AML-193 (cell line): ENCODE measurements at places on chromosomes 2 and 18.

DNA sequence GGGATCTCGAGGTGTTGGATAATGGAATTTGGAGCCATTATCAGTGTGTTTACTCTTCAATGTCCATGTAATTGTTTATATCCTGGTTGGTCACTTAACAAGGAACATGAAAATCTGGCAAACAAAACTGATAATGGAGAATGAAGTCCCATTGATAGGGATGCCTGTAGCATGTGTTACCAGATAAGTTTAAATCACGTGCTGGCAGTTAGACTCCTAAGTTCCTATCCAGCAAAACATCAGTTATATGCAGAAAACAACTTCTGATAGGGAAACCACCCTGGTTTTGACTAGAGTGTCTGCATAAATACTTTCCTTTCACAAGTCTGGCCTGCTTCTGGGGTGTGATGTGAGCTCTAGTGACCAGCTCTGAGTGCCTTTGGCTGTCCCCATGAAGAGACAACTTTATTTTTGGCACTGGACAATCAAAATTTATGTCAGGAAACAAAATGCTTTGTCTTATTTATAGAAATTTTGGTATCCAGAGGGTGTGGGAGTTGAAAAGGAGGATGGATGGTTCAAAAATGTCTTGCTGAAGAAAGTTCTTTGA is 82.0 kb downstream of the FHOD3 start:
- no peak for DNase-seq

GRCh38 chr2:10120877-10121574 is 1.5 kb upstream of the RRM2 start:
- no peak for DNase-seq

GRCh38 chr2:95062242-95063085 is 37.0 kb downstream of the MAL start:
- no peak for DNase-seq

GRCh38 chr2:42072349-42073118 is 24.7 kb downstream of the PKDCC start:
- DNase-seq = no peak

DNA sequence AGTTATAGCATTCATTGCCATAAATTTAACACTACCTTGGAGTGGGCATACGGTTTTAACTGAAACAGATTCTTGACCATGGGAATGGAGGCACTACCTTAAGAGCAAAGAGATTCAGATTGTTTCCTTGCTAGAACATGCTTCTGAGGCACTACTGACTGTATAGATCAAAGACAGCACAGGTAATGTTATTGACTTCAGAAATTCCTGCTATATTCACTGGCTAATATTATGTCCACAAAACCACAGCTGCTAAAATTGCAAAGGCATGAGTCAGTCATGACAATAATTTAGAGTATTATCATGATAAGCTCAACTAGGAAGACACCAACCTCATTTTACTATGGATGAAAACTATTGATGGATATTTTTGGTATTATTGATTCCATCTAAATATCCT is 39.4 kb downstream of the SLC8A1 start:
- no peak for DNase-seq

DNA sequence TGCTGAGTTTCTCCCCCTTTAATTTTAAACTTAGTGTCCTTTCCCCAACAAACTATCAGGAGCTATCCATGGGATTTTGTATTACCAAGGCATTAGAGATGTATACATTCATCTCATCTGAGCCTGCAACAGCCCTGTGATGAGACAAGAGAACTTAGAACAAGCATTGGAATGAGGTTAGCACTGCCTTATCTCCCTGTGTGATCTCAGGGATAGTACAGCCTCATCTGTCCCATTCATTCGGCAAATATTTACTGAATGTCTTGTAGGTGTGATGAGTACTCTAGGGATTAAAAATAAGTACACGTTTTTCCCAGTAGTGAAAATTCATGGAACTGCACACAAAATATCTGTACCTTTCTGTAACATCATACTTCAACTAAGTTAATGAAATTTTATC is 45.6 kb downstream of the PAIP2B start:
- no peak for DNase-seq
